ENCODE measurements at places on chromosomes 1 and 21.

DNA sequence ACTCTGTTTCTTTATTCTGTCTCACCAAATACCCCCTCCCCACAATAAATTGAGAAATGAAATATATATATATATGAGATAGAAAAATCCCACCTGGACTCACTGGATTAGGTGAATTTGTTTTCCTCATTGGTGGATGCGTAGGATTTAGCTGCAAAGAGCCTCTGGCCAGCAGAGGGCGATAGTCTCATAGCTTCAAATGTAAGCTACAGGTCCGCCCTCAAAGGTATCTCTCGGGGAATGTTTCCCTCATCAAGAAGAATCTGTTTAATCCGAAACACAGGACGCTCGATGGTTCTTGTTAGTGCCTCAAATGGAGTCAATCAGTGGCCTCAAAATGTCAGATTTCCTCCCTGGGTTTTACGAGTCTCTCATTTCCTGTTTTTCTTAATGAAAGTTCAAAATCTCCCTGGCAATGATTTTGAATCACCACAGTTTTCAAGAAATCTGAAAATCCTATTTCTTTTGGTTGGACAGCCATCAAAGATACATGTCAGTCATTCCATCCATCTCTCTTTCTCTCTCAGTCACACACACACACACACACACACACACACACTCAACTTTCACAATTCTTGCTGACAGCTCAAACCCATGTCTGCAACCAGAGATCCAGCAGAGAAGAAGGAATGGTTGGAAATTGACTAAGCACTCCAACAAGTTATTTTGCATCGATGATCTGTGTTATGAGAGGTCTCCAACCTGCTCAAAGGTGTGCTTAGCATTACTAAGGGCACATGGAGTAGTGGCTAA is 13.9 kb upstream of the CAMK1G start:
- peak; percentile 69 for DNase-seq

DNA sequence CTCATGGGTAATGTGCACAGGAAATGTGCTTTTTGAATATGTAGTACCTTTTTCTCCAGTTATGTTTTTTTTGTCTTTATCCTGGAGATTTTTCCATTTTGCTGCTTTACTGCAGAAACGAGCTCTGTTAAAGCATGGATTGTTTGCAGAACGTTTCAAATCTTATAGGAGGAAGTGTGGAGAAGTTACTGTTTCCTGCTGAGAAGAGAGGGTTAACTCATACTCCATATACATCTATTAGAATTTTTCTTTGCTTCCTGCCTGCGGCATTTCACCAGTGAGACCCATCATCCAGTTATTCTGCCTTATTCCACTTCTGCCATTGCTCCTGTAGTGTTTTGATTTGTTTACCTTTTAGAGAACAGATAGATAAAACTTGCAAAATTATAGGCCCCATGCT is 2.0 kb downstream of the RPRD2 start:
- DNase-seq: no peak

GRCh38 chr1:38944547-38944946 is 2.9 kb upstream of the RHBDL2 start:
- no peak for DNase-seq

DNA sequence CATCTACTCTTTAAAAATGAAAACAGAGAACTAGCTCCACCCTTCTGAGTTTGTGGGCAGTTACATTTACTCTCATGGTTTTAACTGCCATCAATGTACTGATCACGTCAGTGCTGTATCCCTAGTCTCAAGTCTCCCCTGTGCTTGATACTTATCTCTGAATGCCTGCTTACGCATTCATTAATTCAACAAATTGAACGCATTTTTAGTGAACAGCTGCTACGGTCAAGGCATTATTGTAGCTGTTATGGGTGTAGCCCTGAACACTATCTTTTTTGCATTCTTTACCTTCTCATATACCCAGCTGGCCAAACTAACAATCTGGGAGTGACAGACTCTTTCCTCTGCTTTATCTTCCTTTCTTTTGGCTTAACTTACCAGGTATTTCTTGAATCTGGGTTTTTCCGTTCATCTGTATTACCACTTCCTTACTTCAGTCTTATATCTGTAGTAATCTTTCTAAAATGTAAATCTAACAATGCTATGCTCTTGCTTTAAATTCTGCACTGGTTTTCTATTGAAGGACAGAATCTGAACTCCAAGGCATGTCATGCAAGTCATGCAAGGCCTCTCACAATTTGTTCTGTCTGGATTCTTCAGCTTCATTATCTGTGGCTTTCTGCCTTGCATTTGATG is 33.3 kb downstream of the SMG7 start:
- DNase-seq: no peak

DNA sequence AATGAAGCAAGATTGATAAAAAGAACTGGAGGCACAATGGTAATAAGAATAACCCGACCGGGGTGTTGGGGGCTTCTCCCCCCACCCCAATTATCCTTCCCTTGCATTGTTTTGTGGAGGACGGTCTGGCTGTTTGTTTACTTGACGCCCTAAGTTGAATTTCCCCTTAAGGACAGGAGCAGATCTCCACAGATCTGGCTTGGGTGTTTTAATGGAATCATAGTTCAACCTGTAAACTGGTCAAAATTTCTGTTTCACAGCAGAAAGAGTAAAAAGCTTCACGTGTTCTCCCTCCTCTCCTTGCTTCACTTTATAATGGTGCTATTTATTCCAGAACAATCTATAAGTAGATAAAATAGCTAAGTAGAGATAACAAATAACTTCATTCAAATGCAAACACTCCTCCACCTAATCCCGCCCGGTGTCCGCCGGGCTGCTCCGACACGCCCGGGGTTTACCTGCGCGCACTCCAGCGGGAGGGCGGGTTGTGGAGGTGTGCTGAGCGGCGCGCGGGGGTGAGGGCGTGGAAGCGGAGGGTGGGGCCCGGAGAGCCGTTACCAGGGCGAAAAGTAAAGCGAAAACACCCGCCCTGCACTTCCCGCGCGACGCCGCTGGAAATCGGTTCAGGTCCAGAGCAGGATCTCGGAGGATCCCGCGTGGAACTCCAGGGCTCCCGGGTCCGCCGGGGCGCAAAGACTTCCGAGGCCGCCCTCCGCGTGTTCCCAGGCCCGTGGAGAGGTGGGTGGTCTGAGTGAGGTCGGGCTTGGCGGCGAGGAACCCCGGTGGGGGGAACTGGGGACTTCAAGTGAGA is 2.0 kb upstream of the ATF3 start:
- peak; percentile 23 for DNase-seq

- DNase-seq: no peak
These were observed 12.4 kb downstream of the TNN start for GRCh38 chr1:175080030-175080429.
